ENCODE measurements at places on chromosomes 2 and 18.

- no peak for DNase-seq
Observed at GRCh38 chr2:8600456-8600855, 81.4 kb upstream of the ID2 start.

GRCh38 chr2:233199870-233200269 is 51.6 kb upstream of the ATG16L1 start:
- DNase-seq = no peak

- no peak for DNase-seq
Observed at GRCh38 chr2:115460008-115460407, 1017.6 kb downstream of the DPP10 start.

DNA sequence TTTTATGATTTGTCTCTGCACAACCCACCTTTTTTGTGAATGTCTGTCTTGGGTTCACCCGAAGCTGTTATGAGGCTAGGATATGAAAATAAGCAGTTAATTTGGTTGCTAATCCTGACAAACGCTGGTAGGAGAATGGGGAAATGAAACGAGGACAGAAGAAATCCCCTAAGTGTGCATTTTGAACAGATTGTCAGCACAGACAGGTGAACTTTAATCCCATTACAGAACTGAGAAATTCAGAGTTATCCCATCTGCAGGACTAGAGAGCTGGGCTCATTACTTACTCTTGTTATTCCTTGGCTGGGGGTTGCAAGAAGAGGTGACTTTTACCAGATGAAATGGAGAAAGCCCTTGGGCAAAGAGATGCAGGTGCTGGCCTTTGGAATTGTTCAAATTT is 123.3 kb upstream of the NYAP2 start:
- DNase-seq = no peak

- DNase-seq = no peak
Observed at GRCh38 chr2:68715353-68716041, 19.1 kb upstream of the ARHGAP25 start.

DNA sequence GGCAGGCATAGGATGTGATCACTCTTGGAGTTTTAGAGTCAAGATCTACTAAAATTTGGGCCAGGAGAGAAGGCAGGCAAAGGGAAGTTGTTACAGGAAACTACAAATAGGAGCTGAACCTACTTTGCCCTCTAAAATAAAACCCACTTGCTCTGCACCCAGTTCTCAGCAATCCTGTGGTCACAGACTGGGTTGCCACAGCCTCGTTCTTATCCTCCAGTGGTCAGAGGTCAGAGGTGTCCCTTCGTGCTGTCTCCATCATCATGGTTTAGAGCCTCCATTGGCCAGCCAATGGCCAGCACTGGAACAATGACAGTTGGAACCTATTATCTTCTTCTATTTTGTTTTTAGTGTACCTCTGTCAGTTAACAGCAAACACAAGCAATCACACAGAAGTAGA is 90.7 kb upstream of the TNP1 start:
- DNase-seq = no peak

GRCh38 chr18:48923746-48924629 is 26.8 kb downstream of the SMAD7 start:
- no peak for DNase-seq
